CD8-positive, alpha-beta memory T cell (primary cell): ENCODE measurements at places on chromosomes 7 and 10. TPM values are rescaled to one million over a fixed set of nuclear protein-coding genes. Genes with fewer than 3 reads are reported as not detected.
A peak's percentile ranks its signal among the peaks of the same experiment; 100 is the strongest.

DNA sequence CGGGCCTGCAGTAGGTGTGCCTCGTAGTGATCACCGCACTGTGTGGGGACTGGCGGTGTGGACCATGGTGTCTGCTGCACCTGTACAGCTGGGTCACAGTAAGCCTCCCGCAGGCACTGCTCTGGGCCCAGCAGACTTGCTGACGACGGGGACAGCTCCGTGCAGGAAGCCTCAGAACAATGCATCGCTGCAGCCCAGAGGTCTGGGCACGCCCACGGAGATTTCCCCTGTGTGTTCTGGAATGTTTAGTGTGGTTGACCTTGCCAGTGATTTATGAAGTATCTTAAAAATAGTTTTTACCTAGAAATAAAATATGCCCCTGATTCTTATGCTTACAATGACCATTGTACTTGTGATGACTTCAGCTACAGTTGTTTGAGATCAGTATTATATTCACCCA is 59.1 kb upstream of the ZNF32 start:
- DNase-seq = no peak
- no peaks in the 10 kb centered on the region for H3K27me3 ChIP-seq
- H3K36me3 ChIP-seq = no peaks in the 10 kb centered on the region
- H3K4me3 ChIP-seq = no peak overlapping the region
- no peak overlapping the region for H3K27ac ChIP-seq
- no peaks in the 10 kb centered on the region for H3K4me1 ChIP-seq

GRCh38 chr7:95430864-95431263 is 4.0 kb downstream of the PON2 start:
- H3K36me3 ChIP-seq = no peaks in the 10 kb centered on the region
- no peaks in the 10 kb centered on the region for H3K27me3 ChIP-seq
- no peak overlapping the region for H3K4me3 ChIP-seq
- no peak for DNase-seq
- H3K4me1 ChIP-seq = peaks cover 7% of the 10 kb centered on the region
- H3K27ac ChIP-seq = no peak overlapping the region

- no peak overlapping the region for H3K27ac ChIP-seq
- H3K4me1 ChIP-seq = no peaks in the 10 kb centered on the region
- H3K36me3 ChIP-seq = no peaks in the 10 kb centered on the region
Observed at GRCh38 chr10:80579181-80579763, 41.6 kb downstream of the SH2D4B start.

DNA sequence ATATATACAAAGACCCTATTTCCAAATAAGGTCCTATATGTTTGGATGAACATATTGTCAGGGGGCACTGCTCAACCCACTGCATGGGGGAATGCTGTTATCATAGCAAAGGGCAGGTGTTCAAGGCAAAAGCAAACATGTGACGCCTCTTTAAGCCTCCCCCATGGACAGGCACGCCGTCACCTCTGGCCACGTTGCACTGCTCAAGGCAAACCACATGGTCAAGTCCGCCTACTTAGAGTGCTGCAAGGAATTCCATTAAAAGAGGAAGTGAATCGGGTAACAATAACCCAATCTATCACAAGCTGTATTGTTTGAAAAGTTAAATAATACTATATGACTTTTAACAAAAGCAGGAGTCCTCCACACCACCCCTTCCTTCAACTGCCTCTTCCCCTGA is 8.8 kb upstream of the CALD1 start:
- H3K36me3 ChIP-seq = no peaks in the 10 kb centered on the region
- H3K4me1 ChIP-seq = no peaks in the 10 kb centered on the region
- DNase-seq = no peak
- H3K4me3 ChIP-seq = no peak overlapping the region

- H3K4me3 ChIP-seq = no peak overlapping the region
- no peaks in the 10 kb centered on the region for H3K36me3 ChIP-seq
- H3K4me1 ChIP-seq = no peaks in the 10 kb centered on the region
- DNase-seq = no peak
Observed at GRCh38 chr10:78266741-78267469, 233.2 kb downstream of the RPS24 start.

DNA sequence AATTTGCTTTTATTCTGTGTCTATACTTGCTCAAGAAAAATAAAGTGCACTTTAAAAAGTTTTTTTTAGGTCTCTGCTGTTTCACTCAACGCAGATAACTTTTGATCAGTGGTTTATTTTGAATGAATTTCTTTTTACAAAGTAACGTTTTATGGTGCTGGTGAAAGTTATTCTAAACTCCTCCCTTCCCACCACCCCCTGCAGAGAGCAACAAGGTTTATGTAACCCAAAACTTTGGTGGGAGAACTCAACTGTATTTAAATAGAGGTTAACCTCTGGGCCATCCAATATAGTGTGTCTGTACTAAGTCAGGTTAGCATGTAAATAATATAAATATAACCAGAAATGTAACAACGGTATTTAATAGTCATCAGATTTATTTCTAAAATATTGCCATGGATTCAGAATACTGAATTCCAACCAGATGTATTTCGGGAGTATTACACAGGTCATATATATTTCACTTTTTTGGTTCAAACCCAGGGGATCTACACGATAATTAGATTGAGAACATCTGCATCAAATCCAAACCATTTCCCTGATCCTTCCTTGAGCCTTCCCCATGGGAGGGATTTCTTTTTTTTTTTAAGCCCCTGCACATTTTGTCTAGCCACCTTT is 3.9 kb upstream of the CUX1 start:
- H3K36me3 ChIP-seq = no peaks in the 10 kb centered on the region
- no peak overlapping the region for H3K27ac ChIP-seq
- no peak overlapping the region for H3K4me3 ChIP-seq
- no peak for DNase-seq
- H3K27me3 ChIP-seq = no peaks in the 10 kb centered on the region
- peaks cover 11% of the 10 kb centered on the region for H3K4me1 ChIP-seq

DNA sequence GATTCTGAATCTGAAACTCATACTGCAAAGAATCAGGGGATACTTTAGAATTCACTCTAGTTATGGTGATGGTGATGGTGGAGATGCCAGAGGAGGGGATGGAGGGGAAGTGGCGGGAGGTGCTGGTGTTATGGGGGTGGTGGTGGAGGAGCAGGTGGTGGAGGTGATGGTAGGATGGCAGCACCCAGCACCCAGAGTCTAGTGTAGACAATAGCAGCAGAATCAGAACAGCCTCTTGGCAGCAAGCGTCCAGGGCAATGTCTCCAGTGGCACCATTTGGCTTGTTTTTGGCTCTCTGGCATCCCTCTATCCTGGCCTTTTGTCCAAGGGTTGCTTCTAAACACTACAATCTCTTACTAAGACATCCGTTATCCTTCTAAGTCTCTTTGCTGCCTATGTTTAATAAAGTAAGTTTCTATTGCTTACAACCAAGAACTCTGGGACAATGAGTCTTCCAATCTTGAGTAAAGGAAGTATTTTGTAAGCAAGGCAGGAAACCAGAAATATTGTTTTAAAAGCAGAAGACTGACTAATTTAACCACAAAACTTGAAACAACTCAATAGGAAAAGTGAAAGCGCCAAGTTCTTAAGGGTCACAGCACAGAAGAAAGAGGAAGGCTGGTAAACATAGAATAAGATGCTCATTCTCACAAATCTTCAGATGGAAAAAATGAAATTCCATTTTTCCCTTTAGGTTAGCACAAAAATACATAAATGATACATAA is 42.4 kb upstream of the GDF10 start:
- H3K27ac ChIP-seq = no peak overlapping the region
- H3K36me3 ChIP-seq = no peaks in the 10 kb centered on the region
- H3K4me1 ChIP-seq = peaks cover 74% of the 10 kb centered on the region
- DNase-seq = no peak

GRCh38 chr10:7866176-7866575 is 47.9 kb downstream of the TAF3 start:
- H3K4me1 ChIP-seq = no peaks in the 10 kb centered on the region
- H3K4me3 ChIP-seq = no peak overlapping the region
- no peaks in the 10 kb centered on the region for H3K27me3 ChIP-seq
- H3K27ac ChIP-seq = no peak overlapping the region
- H3K36me3 ChIP-seq = no peaks in the 10 kb centered on the region

GRCh38 chr10:49082766-49083165 is 32.6 kb downstream of the VSTM4 start:
- H3K27me3 ChIP-seq = no peaks in the 10 kb centered on the region
- H3K4me1 ChIP-seq = no peaks in the 10 kb centered on the region
- no peak overlapping the region for H3K4me3 ChIP-seq
- H3K36me3 ChIP-seq = no peaks in the 10 kb centered on the region
- H3K27ac ChIP-seq = no peak overlapping the region

DNA sequence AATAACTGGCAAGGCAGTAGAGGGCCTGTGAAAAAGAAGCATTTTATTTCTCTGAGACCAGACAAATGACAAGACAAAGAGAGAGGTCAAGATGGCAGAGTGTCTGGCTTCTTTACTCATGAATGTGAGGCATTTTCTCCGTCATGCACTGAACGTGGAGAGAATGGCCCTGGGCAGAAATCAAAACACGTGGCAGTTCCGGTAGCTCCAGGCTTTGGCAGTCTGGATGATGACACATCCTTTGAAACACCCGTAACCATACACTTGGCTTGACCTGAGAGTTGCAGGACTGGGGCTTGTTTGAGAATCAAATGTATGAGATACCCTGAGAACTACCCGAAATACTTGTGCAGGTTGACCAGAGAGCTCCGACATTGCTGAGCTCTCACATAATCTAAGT is 537.6 kb downstream of the ACTR3B start:
- no peak overlapping the region for H3K4me3 ChIP-seq
- H3K4me1 ChIP-seq = no peaks in the 10 kb centered on the region
- no peaks in the 10 kb centered on the region for H3K27me3 ChIP-seq
- H3K27ac ChIP-seq = no peak overlapping the region
- DNase-seq = no peak

GRCh38 chr10:119237722-119238436 is 30.5 kb downstream of the GRK5 start:
- H3K4me1 ChIP-seq = peaks cover 29% of the 10 kb centered on the region
- no peaks in the 10 kb centered on the region for H3K36me3 ChIP-seq
- no peaks in the 10 kb centered on the region for H3K27me3 ChIP-seq
- H3K4me3 ChIP-seq = no peak overlapping the region
- H3K27ac ChIP-seq = no peak overlapping the region

- H3K36me3 ChIP-seq = no peaks in the 10 kb centered on the region
- no peak overlapping the region for H3K4me3 ChIP-seq
- H3K27me3 ChIP-seq = no peaks in the 10 kb centered on the region
Observed at GRCh38 chr7:115097175-115097671, 175.3 kb downstream of the MDFIC start.

DNA sequence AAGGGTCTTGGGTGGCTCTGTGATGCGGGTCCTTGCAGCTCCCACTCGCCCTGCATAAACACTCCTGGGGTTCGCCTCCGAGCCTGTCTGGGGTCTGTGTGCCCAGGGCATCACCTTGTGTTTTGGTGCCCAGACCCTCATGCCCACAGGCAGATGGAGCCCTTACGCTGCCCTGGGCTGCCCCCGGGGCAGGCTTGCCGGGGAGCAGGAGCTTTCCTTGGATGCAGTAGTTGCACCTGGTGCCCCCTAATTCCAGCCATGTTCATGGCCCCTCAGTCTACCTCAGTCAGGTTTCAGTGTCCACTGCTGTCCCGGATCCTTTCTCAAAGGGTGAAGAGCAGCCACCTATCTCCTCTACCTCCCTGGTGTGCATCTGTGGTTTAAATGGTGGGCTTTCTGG is 396.0 kb downstream of the PTPRN2 start:
- H3K27me3 ChIP-seq = no peaks in the 10 kb centered on the region
- no peaks in the 10 kb centered on the region for H3K4me1 ChIP-seq
- no peak overlapping the region for H3K27ac ChIP-seq
- no peaks in the 10 kb centered on the region for H3K36me3 ChIP-seq

GRCh38 chr7:3588341-3588740 is 287.3 kb downstream of the SDK1 start:
- DNase-seq = no peak
- no peaks in the 10 kb centered on the region for H3K36me3 ChIP-seq
- H3K27me3 ChIP-seq = no peaks in the 10 kb centered on the region

DNA sequence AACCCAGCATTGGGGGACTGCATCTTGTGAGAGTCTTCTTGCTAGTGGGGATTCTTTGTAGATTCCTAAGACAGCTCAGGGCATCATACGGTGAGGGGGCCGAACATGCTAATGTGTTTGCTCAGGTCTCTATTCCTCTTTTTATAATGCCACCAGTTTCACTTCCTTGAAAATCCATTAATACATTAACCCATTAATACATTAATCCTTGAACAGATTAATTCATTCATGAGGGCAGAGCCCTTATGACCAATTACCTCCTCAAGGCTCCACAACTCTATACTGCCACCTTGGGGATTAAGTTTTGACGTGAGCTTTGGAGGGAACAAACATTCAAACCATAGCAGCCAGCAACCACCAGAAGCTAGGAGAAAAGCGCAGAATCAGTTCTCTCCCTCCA is 67.2 kb upstream of the POT1 start:
- DNase-seq = no peak
- no peaks in the 10 kb centered on the region for H3K36me3 ChIP-seq
- H3K4me1 ChIP-seq = no peaks in the 10 kb centered on the region

- peak overlapping the region; percentile 94 for H3K4me3 ChIP-seq
- H3K27ac ChIP-seq = peak overlapping the region; percentile 86
- H3K4me1 ChIP-seq = peaks cover 55% of the 10 kb centered on the region
Observed at GRCh38 chr10:102646610-102647442, 2.5 kb downstream of the TRIM8 start.

The NRP1 gene
- 2.1 TPM for total RNA-seq

The VPS26A gene
- total RNA-seq = 46.7 TPM

The PDGFA gene
- 11.9 TPM for total RNA-seq

The RBP3 gene
- not detected for total RNA-seq

The PROSER2 gene
- 1.5 TPM for total RNA-seq

The MTG1 gene
- 54.6 TPM for total RNA-seq
